ENCODE measurements at places on chromosomes 2 and 18. TPM values are rescaled to one million over a fixed set of nuclear protein-coding genes. Genes with fewer than 3 reads are reported as not detected.

DIPK1C gene
- total RNA-seq: not detected

GTF3C2 gene
- 24.5 TPM for total RNA-seq

CNDP1 gene
- total RNA-seq: not detected

CD302 gene
- 11.6 TPM for total RNA-seq

UPP2 gene
- not detected for total RNA-seq

LRRC30 gene
- not detected for total RNA-seq

SCN9A gene
- total RNA-seq: 0.33 TPM

EHD3 gene
- total RNA-seq: 1.7 TPM

KCNE4 gene
- total RNA-seq: not detected

FHOD3 gene
- total RNA-seq: 0.07 TPM

MAP2 gene
- 24.9 TPM for total RNA-seq

GREB1L gene
- 0.20 TPM for total RNA-seq

GRCh38 chr18:59086522-59086921, 53.2 kb upstream of the SEC11C start:
- DNase-seq: no peak

DNA sequence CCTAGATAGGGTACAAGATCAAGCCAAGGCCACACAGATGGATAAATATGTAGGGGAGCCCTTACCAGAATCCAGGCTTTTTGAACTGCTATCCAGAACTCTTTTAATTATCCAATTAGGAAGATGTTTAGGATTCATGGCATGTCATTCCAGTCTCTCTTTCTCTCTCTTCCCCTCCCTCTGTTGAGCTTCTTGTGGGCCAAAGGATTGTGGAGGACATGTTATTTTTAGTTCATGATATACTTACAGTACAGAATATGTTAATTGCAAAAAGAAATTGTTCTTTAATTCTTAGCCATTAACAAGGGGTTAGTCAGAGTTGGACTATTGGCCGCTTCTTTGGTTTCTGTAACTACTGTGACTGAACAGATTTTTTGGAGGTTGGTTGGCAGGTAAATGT, 113.0 kb downstream of the SETBP1 start:
- DNase-seq: no peak

- DNase-seq: no peak
Observed at GRCh38 chr2:205001300-205001966, 456.2 kb downstream of the PARD3B start.

GRCh38 chr2:228556717-228557116, 375.2 kb upstream of the SPHKAP start:
- DNase-seq: no peak

- DNase-seq: no peak
Observed at GRCh38 chr2:1730015-1730927, 14.0 kb downstream of the PXDN start.

- DNase-seq: no peak
Observed at GRCh38 chr18:45565280-45565970, 49.9 kb upstream of the SLC14A2 start.

DNA sequence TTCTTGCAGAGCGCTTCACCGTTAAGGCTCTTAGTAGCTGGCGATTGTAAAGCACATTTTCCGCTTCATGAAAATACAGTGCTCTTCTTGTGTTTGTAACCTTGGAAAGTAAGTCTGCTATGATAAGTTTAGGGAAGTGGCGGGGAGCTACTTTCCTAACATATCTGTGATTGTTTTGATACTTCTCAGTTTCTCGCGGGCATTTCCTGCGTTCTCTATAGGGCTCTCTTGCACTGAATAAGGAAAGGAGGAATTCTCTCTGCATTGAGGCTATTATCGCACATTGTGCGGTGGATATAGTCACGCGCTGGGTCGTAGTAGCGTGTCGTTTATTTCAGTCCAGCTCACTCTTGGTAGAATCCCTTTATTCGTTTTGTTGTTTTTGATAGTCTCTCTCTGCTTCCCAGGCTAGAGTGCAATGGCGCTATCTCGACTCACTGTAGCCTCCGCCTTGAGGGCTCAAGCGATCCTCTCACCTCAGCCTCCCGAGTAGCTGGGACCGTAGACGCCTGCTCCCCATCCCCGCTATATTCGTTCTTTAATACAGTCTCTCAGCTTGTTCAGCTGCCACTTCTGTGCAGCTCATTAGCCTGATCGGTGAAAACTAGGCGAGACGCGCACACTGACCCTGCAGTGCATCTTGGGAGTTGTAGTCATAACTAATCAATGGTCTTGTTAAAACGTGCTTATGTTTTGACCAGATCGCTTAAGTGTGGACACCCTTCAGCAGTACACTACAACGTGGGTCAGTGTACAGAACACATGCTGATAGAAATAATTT, 1.0 kb upstream of the PPP4R3B start:
- no peak for DNase-seq

DNA sequence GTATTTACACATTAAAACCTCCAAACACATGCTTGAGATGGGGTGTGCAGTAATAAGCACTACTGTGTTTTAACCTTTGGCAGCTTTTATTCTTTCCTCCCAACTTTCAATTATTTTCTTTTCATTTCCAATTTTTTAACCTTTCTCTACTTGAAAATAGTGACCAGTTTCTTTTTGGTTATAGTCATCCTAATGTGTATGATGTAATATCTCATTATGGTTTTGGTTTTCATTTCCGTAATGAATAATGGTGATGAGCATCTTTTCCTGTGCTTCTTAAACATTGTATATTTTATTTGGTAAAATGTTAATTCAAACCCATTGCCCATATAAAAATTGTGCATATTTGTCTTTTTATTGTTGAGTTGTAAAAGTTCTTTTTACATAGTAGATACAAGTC, 103.5 kb downstream of the BMPR2 start:
- no peak for DNase-seq

- no peak for DNase-seq
Observed at GRCh38 chr18:56919190-56919589, 227.7 kb upstream of the BOD1L2 start.

GRCh38 chr2:16189029-16189835, 248.9 kb downstream of the MYCN start:
- no peak for DNase-seq

GRCh38 chr2:6164986-6165747, 473.0 kb downstream of the SOX11 start:
- no peak for DNase-seq

DNA sequence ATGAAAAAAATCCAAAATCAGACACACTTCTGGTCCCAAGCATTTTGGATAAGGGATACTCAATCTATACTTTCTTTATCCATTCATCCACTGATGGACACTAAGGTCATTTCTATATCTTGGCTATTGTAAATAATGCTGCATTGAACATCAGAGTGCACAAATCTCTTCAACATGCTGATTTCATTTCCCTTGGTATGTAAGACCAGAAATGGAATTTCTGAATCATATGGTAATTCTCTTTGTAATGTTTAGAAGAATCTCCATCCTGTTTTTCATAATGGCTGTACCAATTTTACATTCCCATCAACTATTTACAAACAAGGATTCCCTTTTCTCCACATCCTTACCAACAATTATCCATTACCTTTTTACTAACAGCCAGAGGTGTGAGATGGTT, 33.7 kb upstream of the MCM6 start:
- DNase-seq: peak; percentile 20

GRCh38 chr2:9260464-9260918, 53.9 kb downstream of the ASAP2 start:
- peak; percentile 47 for DNase-seq

DNA sequence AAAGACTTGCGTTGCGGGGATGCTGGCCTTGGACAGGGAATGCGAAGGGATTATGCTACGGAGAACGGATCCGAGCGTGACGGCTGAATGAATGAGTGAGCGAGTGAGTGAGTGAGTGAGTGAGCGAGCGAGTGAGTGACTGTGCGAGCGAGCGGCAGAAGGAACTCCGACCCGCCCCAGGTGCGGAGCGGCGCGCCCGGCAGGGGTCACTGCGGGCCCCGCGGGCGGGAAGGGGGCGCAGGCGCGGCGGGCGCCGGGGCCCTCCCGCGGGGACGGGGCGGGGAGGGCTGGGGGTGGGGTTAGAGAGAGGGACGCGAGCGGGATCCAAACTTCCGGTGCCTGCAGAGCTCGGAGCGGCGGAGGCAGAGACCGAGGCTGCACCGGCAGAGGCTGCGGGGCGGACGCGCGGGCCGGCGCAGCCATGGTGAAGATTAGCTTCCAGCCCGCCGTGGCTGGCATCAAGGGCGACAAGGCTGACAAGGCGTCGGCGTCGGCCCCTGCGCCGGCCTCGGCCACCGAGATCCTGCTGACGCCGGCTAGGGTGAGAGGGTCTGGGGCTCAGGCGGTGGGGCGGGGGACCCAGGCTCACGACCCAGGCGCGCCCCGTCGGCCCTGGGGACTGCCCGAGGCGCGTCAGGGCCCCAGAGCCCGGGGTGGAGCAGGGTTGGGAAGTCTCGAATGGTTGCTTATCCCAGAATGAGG, at the start of gene ITM2C:
ITM2C (plus strand) TSS at position 338 of the 702 bp plus-strand sequence; CDS start at position 422, 84 bp downstream.
- DNase-seq: no peak

GRCh38 chr2:239690651-239691631, 290.1 kb upstream of the HDAC4 start:
- no peak for DNase-seq

GRCh38 chr18:57589161-57589560, 2.7 kb upstream of the FECH start:
- DNase-seq: no peak

DNA sequence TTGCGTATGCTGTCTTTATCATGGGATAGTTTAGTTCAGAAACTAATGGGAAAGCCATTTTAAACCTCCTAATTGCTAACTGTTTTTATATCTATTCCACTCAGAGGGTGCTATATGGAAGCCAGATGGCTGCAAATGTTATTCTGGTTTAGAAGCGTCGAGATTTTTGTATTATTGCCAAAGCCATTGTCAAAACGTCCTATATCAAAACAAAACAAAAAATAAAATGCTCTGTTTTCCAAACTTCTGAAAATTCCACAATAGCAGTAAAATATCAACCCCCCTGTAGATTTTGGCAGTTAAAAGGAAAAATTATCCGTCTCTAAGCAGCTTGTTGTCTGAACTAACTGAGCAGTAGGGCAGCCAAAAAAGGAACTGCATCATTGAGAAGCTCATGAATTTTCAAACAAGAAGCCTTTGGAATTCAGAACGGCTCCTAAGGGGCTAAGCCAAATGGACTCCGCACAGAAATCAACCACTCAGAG, 195.4 kb upstream of the CWC22 start:
- no peak for DNase-seq

- DNase-seq: no peak
Observed at GRCh38 chr18:29779096-29779495, 1263.4 kb downstream of the DSC3 start.

GRCh38 chr2:235268535-235268934, 225.3 kb upstream of the AGAP1 start:
- DNase-seq: peak; percentile 13

DNA sequence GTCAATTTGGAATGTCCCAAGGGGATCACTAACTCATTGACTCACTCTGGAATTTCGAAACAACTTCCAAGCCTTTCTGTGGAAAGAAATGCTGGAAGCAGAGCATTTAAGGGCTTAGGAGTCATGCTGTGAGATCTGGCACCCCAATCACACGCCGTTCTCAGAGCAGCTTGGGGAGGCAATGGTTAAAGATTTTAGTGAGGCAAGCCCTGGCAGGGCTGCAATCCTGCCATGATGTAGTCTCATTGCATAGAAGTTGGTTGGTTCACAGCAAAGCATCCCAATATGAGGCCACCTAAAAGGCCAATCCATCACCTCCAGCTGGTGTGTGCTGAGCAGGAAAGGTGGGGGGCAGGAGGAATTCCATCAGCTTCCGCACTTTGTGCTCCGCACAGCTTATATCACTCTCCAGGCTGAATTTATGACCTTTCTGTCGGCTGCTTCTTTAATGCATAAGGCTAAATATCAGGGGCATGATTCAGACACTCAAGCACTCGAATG, 1043.9 kb upstream of the POU3F3 start:
- DNase-seq: no peak

DNA sequence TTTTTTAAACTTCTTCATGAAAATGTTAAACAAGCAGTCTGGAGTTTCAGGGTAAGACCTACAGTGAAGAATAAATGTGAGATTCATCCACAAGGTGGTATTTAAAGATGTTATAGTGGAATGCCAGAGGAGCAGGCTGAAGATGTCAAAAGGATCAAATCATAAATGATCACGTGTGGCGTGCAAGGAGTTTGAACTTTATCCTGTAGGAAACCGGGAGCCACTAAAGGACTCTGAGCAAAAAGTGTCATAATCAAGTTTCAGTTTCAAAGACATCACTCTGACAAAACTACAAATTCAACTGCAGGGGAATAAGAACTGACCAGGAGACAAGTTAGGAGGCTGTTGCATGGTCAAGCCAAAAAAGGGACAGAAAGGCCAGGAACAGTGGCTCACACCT, 19.9 kb downstream of the NHEJ1 start:
- no peak for DNase-seq
